Upper lobe of right lung (tissue), 1 donor: ENCODE measurements at places on chromosomes 6 and 20. TPM values are rescaled to one million over a fixed set of nuclear protein-coding genes. Genes with fewer than 3 reads are reported as not detected.

- no peak for DNase-seq
These were observed 97.2 kb upstream of the PMEPA1 start for GRCh38 chr20:57806975-57807374.

DNA sequence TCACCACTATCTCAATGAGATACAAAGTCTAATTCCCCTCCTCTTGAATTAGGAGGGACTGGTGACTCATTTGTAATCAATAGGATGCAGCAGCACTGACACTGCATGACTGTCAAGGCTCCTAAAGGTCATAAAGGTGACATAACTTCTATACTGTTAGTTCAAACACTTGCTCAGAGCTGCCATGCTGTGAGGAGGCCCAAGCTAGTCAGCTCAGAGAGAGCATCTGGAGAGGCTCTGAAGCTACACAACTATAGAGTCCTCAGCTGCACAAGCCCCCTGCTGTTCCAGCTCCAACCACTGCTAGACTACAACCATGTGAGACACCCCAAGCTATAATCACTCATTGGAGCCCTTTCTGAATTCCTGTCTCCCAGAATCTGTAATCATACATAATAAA, 17.0 kb upstream of the HEY2 start:
- no peak for DNase-seq

GRCh38 chr6:145187491-145188206, 547.7 kb downstream of the EPM2A start:
- no peak for DNase-seq

DNA sequence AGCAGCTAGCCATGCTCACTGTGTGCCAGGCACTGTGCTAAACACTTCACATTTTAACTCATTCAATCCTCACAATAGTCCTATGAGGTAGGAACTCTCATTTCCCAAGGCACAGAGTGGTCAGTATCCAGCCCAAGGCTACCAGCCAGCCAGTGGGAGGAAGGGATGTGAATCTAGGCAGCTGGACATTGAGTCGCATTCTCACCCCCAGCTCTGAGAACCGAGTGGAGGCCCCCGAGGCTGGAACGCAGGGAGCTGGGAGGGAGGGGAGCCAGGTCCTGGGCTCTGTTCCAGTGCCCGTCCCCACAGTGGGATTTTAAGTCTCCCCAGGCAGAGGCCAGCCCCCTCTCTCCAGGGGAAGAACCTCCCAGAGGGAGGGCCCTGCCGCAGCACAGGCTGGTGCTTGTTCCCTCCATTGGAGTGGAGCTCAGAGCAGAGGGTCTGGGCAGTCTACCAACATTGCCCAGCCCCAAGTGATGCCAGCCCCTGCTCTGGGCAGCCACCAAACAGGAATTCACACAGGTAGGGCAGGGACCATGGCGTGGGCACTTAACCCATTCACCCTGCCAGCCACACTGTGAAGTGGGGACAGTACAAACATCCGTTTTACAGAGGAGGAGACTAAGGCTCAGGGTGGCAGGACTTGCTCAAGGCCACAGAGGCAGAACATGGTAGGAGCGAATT, 131.3 kb downstream of the CEBPB start:
- DNase-seq = peak; percentile 83

GRCh38 chr6:154768280-154768679, 35.1 kb downstream of the SCAF8 start:
- no peak for DNase-seq

- DNase-seq = no peak
These were observed 46.7 kb downstream of the FGD2 start for GRCh38 chr6:37052027-37052628.

GRCh38 chr6:168247443-168248147, 72.0 kb downstream of the DACT2 start:
- peak; percentile 69 for DNase-seq

DNA sequence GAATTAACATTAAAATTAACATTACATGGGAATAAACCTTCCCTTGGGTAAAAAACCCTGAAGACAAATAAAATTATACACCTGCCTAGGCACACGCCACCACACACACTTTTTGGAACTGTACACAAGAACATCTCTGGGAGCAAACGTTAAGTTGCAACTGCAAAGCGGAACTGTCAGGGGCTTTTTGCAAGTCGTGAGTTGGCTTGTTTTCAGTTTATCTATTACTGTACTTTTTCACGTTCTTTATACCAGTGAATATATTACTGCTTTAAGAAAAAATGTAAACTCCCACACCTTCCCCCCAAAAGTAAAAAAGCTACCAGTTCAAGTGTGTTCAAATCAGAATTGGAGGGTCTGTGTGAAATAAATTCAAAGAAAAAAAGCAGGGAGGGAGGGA, 65.5 kb upstream of the NFATC2 start:
- DNase-seq = no peak

DNA sequence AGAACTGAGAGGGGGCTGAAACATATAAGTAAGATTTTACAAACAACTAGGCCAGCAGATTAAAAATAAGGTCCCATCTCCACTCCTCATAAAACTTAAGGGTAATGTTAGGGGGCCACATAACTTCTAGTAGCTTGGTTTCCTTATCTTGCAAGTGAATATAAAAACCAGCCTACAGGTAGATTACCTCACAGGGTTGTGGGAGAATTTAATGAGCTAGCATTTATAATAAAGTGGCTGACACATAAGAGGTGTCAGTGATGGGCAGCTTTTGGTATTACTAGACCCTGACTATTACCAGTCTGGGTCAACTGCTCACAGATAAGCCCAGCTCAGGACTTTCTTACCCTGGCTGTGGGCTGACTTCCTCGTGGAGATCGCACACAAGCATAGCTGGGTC, 9.2 kb upstream of the PPP1R14C start:
- DNase-seq = no peak

GRCh38 chr6:75208298-75209183, 2.7 kb upstream of the COL12A1 start:
- DNase-seq = peak; percentile 89

DNA sequence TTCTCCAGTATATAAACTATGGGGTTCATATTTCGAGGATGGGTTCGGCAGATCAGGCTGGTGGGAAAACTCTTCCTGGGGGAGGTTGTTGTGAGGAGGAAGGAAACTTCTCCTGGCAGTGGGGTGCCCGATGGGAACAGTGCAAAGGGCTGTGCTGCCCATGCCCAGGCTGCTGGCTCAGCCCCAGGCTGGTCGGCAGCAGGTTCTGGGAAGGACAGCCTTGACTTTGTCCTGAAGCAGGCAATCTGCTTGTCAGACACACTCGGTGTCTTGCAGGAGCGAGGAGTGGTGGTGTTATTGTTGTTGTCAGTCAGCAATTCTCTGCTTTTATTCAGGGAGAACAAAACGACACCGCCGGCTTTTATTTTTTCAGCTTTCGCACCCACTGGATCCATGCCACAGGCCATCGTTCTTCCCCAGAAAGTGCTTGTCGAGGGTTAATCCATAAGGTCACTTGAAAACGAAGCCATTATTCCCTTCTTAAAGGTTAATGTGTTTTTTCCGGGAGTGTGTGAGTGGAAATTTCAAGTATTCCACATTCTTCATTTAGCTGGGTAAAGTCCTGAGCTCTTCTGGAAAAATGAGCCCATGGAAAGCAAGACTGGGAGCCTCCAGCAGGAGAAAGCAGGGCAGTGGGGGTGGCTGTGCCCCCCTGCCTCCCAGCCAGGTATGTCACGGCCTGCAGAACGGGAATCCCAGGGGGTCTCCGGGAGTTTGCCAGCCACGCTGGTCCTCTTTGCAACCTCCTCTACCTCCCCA, 57.0 kb upstream of the STX16 start:
- no peak for DNase-seq

DNA sequence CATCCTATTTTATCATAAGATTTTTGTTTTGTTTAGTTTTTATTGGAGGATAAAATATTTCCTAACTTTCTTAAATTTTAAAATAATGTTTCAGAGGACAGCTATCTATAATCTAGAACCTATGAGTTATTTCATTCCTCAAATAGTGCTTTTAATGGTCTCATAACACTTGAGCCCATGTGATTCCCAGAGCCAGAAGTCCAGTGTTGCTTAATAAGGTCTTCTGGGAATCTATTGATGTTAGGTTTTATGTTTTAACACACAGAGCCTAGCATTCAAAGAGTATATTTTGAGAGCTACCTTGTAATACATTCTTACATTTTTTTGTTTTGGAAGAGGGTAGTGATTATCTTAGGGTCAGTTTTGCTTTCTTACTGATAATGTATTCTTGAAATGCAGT, 200.2 kb downstream of the CENPW start:
- no peak for DNase-seq

DNA sequence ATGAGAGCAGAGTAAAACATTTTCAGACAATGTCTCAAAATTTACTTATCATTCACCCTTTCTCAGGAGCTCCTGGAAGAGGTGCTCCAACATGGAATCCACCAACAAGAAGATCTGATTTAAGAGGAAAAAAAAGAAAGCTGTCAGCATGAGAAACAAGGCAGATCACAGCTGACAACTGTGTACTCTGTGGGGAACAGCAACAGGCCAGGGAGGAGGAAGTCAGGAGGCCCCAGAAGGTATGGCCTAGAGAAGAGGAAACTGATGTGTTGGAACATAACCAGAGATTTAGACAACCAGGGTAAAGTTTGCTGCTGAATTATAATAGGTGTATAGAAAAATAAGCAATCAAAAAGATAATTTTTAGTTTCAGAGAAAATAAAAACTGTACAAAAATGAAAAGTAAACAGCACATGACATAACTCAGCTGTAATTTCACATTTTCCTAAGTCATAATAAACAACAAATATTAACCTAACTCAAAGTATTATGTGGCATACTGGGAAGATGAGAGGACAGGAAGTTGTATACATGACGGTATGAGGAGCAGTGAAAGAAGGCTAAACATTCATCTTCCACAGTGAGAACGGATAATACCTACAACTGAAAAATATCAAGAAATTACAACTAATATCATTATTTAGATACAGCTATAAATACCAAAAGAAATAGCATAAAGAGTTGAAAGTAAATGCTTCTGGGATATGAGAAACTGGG, 113.6 kb upstream of the EMILIN3 start:
- DNase-seq = no peak

The HDGFL1 gene
- total RNA-seq = not detected

The SLC22A7 gene
- total RNA-seq = not detected

The LPIN3 gene
- 18.4 TPM for total RNA-seq

The GABRR1 gene
- total RNA-seq = not detected

The ULBP2 gene
- 2.3 TPM for total RNA-seq
